ENCODE measurements at places on chromosomes 1 and 21. TPM values are rescaled to one million over a fixed set of nuclear protein-coding genes. Genes with fewer than 3 reads are reported as not detected.

- no peaks in the 10 kb centered on the region for H3K4me1 ChIP-seq
- H3K4me3 ChIP-seq: no peak overlapping the region
- H3K27ac ChIP-seq: no peak overlapping the region
- no peaks in the 10 kb centered on the region for H3K27me3 ChIP-seq
Observed at GRCh38 chr1:88552226-88552625, 131.8 kb upstream of the PKN2 start.

- H3K27me3 ChIP-seq: no peaks in the 10 kb centered on the region
- no peak overlapping the region for H3K4me3 ChIP-seq
- no peaks in the 10 kb centered on the region for H3K36me3 ChIP-seq
- H3K27ac ChIP-seq: no peak overlapping the region
Observed at GRCh38 chr1:231390071-231390470, 32.0 kb downstream of the EGLN1 start.

DNA sequence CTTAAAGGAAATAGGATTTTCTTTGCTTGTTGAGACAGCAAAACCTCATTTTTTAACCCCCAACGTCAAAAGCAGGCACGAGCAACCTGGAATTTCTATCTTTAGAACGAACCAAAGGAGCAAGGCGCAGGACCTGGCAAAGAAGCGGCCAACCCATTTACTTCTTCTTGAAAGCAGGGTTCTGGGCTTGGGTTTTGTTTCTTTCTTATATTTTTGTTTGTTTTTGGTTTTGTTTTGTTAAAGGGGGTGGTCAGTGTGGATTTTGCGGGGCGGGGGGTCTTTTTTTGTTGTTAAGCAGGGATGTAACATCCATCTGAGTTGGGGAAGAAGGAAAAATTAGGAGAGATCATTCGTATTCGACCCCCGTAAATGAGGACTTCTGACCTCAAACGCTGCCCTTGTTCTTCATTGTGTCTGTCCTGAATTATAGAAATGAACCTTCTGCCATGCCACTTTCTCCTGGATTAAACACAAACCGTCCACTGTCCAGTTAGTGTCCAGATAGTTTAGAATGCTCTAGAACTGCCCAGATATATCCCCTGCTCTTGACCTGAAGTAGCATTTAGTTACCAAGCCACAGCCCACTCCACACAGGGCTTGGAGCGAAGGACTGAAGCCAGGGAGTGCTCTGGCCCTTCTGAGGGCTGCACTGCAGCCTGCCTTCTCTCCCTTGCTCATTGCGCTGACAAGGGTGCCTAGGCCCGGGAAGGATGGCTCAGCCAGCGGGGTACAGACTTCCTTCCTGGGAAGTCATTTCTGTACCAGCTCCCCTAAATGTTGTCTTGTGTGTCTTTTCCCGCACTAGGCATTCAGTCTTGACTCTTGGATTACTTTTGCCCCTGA, 909 bp upstream of the APP start:
- H3K36me3 ChIP-seq: no peaks in the 10 kb centered on the region
- peak overlapping the region; percentile 87 for H3K4me3 ChIP-seq
- no peak for DNase-seq

DNA sequence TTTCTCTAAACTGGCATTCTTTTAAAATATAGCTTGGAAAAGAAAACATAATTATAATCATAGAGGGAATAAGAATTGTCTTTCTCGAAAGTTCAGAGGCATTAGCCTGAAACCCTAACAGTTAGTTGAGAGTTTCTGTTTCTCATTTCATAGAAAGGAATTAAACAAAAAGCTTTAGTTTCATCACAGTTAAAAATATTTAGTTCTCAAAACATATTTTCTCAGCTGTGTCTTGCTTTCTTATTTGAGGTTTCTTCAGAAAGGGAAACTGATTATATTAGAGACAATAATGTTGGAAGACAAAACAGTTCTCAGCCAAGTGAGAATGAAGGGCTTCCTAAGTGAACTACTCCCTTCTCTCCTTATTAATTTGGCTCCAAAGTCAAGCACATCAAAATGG, 75.4 kb upstream of the C1orf105 start:
- H3K36me3 ChIP-seq: no peaks in the 10 kb centered on the region
- H3K27ac ChIP-seq: no peak overlapping the region
- H3K27me3 ChIP-seq: no peaks in the 10 kb centered on the region
- no peak overlapping the region for H3K4me3 ChIP-seq
- no peak for DNase-seq
- no peaks in the 10 kb centered on the region for H3K4me1 ChIP-seq

- peaks cover 10% of the 10 kb centered on the region for H3K4me1 ChIP-seq
- H3K27me3 ChIP-seq: no peaks in the 10 kb centered on the region
- no peaks in the 10 kb centered on the region for H3K36me3 ChIP-seq
Observed at GRCh38 chr21:46324390-46325072, 575 bp downstream of the PCNT start.

- DNase-seq: no peak
- H3K36me3 ChIP-seq: no peaks in the 10 kb centered on the region
- no peaks in the 10 kb centered on the region for H3K27me3 ChIP-seq
- peak overlapping the region; percentile 75 for H3K27ac ChIP-seq
- peaks cover 58% of the 10 kb centered on the region for H3K4me1 ChIP-seq
- H3K4me3 ChIP-seq: peak overlapping the region; percentile 90
Observed at GRCh38 chr1:19645411-19646251, 1.5 kb downstream of the NBL1 start.

Gene KRTAP6-2
- not detected for total RNA-seq

Gene BARHL2
- total RNA-seq: not detected
